ENCODE measurements at places on chromosomes 12 and 14.

DNA sequence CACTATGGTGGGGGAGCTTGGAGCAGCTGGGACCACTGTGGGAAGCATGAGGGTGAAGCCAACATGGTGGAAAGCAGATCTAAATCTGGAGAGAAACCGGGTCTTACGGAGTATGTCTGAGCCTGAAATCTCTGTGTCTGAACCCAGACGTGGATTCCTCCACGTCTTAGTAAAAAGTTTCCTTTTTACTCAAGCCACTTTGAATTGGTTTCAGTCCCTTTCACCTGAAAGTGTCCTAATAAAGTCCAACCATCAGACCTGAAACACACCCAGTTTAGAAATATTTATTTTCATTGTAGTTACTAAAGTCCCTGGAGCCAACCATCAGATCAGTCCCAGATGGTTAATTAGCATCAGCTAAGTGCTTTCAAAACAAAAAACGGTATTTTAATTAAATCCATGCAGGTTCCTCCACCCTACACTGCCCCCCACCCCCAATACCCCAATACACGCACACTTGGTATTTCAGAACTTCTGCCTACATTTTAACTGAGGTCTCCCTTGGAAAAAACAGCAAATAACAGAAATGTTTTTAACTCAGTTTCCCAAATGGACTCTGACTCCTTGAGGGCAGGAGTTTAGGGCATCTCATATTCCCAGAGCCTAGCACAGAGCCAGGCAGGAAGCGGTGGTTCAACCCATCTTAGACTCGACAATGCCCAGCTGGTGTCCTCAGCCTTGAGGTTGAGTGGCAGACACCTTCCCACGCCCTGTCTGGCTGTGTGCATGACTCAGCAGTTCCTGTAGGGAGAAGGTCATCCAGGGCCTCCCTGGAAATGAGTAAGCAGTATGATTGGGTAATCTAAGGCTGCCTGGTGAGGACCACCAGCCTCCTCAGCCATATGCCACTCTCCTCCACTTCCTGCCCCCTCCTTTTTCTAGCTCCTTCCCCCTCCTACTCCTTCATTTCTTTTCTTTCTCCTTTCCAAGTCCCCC, 175.8 kb downstream of the TTC8 start:
- peak; percentile 88 for DNase-seq

DNA sequence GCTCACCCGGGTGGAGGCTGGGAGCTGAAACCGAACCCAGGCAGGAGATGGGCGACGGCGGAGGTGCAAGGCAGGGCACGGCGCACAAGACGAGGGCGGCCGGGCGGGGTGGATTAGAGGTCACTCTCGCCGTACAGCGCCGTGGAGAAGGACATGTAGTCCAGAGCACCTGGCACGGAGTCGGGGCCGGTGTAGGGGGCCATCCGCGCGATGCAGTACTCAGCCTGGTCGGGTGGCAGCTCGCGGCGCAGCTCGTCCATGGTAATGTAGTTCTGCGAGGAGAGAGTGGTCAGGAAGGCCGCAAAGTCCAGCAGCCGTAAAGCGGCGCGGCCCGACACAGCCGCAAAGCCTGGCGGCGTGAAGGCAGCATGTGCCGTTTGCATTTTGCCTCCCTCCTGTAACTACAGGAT, 81.9 kb upstream of the ZFP36L1 start:
- no peak for DNase-seq

DNA sequence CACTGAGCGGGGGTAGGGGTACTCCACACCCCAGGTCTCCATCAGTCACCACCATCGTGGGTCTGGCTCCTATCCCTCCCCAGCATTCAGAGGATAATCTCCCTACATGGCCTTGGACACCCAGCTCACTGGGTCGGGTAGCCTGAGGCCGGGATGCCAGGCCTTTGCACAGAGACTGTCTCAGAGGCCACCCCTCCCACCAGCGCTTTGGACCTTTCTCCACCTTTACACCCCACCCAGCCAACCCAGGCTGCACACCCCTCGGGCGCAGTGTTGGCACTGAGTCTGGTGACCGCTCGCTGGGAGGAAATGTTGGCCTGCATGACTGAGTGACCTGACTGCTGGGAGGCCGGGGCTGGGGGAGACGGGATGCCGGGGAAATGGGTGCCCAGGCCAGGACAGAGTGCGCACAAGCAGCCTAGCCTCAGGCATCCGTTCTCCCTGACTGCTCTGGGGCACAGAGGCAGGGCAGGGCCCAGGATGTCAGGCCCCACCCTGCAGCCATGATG, 10.6 kb upstream of the LBHD2 start:
- DNase-seq, result no peak

- DNase-seq, result peak; percentile 4
Measured at GRCh38 chr14:32913725-32914124, 25.0 kb upstream of the NPAS3 start.

DNA sequence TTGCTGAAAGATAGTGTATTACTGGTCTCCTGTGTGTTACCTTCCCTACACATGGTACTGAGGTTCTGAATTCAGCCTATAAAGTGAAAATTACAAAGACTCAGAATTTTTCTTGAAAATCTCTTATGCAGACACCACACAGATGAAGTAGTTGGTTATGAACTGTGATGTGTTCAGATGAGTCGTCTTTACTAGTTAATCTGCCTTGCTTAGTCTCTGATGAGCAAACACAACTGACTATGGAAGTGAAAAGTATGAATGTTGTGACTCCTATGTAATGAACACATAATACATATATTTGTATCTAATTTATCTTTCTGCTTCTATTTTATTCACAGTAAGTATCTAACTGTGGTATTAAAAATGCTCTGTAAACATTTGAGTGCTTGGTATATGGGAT, 4.7 kb downstream of the MTERF2 start:
- DNase-seq, result no peak

GRCh38 chr12:480831-481816, 21.4 kb downstream of the B4GALNT3 start:
- DNase-seq, result no peak

DNA sequence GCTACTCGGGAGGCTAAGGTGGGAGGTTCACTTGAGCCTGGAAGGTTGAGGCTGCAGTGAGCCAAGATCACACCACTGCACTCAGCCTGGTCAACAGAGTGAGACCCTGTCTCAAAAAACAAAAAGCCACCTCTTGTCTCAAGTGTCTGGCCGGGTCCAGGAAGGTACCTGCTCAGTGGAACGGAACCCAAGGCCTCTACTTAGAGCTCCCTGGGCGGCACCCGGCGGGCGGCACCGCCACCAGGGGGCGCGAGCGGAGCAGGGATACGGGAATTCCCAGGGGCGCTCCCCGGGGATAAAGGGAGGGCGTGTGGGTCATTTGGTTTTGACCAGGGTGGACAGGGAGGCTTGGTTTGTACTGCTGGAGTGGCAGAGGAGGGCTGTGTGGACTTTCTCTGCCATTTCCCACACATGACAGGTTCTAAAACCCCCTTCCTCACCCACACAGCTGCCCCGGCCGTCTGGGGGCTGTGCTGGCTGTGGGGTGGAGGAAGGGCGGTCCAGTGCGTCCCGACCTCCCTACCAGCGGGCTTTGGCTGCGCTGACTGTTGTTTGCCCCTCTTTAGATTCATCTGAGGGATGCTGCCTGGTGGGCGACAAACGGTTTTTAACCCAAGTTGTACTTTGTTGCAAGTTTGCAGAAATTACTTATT, 91.4 kb downstream of the SETD3 start:
- DNase-seq, result peak; percentile 14

Data from NCI-H460 (cell line).